HT1080 (cell line): ENCODE measurements at places on chromosomes 6 and 20. TPM values are rescaled to one million over a fixed set of nuclear protein-coding genes. Genes with fewer than 3 reads are reported as not detected.

The CCN5 gene
- total RNA-seq: not detected in 2 replicates

The GPR31 gene
- total RNA-seq: not detected in 2 replicates

The ARMH2 gene
- total RNA-seq: not detected in 2 replicates

The AGER gene
- 1.3 TPM in 1 of 2 replicates, not detected in the other for total RNA-seq

The PGC gene
- not detected in 2 replicates for total RNA-seq

The OGFRL1 gene
- 26.9 and 27.7 TPM in 2 replicates for total RNA-seq

The GPX5 gene
- total RNA-seq: not detected in 2 replicates

The SNAP91 gene
- 0.24 TPM in 1 of 2 replicates, not detected in the other for total RNA-seq

The PKIB gene
- total RNA-seq: 0.23 and 1.3 TPM in 2 replicates

The PAX1 gene
- total RNA-seq: not detected in 2 replicates

The KIAA0408 gene
- 0.06 and 0.23 TPM in 2 replicates for total RNA-seq

The BPIFA1 gene
- total RNA-seq: not detected in 2 replicates

The RNF182 gene
- total RNA-seq: 6.3 and 8.2 TPM in 2 replicates

The C6orf132 gene
- not detected in 2 replicates for total RNA-seq

GRCh38 chr20:57656821-57657534 lies 36.8 kb upstream of the ZBP1 start:
- DNase-seq: no peak

DNA sequence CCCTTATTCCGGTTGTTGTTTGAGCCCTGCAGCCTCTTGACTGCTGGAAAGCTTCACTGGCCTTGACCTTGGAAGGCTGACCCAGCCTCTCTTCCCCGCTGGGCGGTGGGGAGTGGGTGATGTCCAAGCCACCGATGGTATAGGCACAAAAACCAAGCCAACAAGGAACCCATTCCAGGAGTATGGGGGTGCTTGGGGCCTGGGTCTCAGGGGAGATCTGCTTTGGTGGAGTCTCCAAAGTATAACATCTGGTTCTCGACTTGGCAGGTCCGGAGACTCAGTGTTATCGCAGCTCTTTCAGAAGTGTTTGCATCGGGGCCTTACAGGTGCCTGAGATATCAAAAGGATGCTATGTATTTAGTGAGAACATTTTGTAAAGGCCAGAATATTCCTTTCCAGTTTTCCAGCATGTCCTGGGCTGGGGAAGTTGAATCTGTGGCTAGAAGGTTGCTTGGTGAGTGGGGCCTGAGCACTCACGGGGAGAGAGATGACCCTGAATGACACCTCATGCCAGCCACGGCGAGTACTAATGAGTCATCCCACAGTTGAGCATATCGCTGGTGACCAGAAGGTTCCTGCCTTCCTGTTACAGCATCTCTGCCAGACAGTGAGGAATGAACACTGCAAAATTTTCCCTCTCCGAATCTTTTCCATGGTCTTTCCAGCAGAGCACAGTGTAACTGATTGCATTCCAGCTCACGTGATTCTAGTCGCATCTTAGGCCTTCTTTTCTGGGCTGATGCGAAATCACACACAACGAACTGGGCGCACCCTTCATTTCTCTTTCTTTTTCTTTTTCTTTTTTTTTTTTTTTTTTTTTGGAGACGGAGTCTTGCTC lies 133.9 kb downstream of the ZDHHC14 start:
- DNase-seq: peak; percentile 84

DNA sequence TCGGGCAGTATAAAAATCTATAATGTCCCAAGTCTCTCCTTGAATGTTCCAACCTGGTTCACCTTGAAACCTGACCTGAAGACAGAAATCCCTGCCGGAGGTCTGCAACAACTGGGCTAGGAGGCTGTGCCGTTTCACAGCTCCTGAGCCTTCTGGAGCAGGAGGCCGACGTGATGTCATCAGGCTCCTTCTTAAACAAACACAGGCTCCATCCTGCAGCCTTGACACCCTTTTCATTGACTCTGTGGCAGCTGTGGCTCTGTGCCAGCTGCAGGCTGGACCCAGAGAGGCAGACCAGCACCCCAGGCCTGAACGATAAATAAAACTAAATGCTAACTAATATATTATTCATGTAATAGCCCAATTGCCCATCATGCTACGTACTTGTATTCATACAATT lies 483.9 kb downstream of the CD83 start:
- DNase-seq: no peak

GRCh38 chr20:5448449-5449118 lies 131.8 kb upstream of the PROKR2 start:
- peak; percentile 24 for DNase-seq

DNA sequence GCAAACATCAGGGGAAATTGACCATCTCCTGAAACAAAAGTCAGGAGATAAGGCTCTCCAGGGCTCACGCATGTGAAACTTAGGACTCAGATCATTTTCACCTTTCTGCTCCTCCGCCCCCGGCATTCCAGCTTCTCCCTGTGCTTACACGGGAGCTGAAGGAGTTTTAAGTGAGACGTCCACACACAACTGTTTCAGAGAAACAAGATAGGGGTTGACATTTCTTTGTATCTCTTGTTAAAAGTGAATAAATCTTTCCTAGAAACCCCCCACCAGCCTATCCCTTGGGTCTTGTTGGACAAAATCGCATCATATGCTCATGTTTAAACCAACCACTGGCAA lies 46.1 kb downstream of the FAM50B start:
- no peak for DNase-seq

DNA sequence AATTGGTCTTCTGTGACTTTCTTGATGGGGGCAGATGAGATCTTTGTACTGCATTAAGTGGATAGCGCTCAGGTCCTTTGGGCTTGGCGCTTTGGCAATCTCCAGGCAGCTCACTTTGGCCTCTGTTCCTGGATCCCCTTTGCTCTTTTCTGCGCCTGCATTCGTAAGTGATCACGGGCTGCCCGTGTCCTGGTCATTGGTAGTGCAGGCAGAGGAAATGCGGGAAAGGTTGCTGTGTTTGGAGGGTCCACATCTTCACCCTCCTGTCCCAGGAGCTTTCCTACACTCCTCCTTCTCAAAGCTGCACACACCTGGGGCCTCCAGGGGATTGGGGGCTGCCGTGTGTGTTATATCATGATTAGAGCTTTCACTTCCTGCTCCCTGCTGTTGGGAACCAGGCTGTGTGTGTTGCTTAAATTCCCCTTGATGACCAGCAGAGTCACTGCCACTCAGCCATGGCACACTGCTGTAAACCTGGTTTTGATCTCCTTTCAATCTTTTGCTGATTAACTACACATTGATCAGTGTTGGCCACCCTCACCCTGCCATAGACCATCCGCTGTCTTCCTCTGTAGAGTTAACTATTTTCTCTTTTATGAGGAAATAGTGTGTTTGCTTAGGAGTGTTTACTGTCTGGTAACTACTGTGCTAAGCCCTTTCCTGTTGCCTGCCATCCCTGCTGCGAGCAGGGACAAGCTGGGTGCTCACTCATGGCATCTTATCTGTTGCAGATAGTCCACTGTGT lies 13.0 kb upstream of the SNHG17 start:
- DNase-seq: no peak

- no peak for DNase-seq
These were observed 62.5 kb downstream of the CNKSR3 start for GRCh38 chr6:154447954-154448353.

- DNase-seq: no peak
These were observed 60.9 kb downstream of the PLCB4 start for GRCh38 chr20:9129756-9130155.

DNA sequence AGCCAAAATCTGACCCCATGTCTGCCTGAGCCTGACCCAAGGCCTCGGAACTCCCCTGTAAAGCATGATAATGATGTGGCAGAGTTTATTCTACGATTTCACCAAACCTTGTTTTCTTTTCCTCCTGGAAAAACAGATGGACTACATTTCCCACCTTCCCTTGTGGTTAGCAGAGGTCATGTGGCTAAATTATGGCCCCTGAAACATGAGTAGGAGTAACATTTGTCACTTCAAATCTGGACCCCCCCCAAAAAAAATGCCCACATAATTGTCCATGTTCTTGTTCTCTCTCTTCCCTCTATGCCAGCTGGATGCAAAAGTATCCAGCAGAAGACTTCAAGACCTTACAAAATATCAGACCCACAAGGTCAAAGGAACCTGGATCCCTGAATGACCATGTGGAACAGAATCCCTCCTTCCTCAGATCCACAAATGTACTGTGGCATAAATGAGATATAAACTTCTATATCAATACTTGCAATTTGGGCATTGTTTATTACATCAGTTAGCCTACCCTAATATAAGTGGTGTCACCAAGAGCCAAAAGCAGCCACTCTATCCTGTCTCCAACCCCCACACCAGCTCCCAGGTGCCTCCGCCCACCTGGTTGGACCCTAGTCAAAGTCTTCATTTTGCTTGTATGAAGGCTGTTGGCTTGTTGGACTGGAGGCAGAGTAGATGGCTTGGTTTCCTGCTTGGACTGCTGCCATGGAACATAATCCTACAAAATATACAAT lies 1.4 kb downstream of the C20orf96 start:
- DNase-seq: no peak

DNA sequence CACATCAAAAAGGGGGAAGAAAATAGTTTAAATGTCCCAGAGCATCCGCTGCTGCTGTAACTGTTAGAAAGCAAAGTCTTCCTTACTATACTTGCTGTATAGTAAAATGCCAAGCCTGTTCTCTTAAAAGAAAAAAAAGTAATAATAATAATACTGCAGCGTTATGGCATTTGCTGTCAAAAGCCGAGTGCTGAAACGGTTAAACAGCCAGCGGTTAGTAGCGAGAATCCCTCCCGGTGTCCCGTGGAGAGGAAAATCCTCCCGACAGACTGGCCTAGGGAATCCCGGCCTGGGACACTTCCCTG lies 19.5 kb upstream of the NFATC2 start:
- DNase-seq: no peak

GRCh38 chr6:41607036-41607435 lies 31.2 kb upstream of the MDFI start:
- no peak for DNase-seq

DNA sequence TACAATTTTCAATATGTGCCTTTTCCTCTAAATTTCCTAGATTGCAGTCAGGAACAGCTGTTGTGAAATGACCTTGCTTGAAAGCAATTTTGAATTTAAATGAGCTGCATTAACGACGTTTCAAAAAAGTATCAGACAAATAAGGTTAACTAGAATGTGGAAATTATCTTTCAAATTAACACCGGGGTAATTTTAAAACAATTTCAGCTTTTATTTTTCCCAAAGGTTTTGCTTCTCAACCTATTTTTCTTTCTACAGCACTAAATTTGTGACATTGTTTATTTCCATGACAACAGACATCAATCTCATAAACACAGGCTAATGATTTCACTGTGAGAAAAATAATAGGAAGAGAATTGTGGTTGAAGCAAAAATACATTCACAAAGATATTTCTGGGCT lies 38.5 kb downstream of the COL12A1 start:
- DNase-seq: no peak

GRCh38 chr6:157757430-157758403 lies 65.3 kb upstream of the SNX9 start:
- no peak for DNase-seq

DNA sequence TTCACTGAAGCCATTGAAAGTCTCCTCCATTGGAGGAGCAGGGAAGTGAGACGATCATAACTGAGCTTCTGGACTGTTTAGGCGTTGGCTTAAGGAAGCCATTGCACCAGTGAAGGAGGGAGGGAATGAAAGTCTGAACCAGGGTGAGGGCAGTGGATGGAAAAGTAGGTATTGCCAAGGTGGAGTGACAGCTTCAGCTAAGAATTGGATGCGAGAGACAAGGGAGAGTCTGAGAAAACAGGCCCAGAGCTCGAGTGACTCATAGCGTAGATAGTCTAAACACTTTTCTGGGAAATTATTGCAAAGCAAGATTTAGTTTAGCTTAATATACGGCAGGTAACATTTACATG lies 4.5 kb downstream of the DSP start:
- no peak for DNase-seq

- DNase-seq: peak; percentile 71
These were observed at the start of gene EYA4 for GRCh38 chr6:133241086-133241900. Gene EYA4 (plus strand): TSS chr6:133241357. CDS start chr6:133274781, 33,424 bp downstream.

DNA sequence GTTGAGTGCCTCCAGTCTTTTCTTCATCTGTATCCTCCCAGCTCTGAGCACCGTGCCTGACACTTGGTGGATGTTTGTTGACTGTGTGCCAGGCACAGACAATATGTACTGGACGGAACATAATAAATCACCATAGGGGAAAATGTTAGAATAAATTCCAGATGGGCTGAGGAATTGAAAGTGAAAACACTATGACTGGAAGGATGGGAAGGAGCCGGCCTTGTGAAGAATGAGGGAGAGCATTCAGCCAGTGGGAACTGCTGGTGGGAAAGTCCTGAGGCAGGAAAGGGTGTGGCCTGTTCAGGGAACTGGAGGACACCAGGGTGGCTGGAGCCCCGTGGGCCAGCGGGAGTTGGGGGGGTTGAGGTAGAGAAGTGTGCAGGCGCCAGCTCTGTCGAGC lies 75.4 kb downstream of the MTHFD1L start:
- no peak for DNase-seq

GRCh38 chr6:170143401-170144150 lies 147.3 kb downstream of the DLL1 start:
- DNase-seq: no peak

GRCh38 chr6:21079468-21080048 lies 514.0 kb upstream of the SOX4 start:
- DNase-seq: no peak

DNA sequence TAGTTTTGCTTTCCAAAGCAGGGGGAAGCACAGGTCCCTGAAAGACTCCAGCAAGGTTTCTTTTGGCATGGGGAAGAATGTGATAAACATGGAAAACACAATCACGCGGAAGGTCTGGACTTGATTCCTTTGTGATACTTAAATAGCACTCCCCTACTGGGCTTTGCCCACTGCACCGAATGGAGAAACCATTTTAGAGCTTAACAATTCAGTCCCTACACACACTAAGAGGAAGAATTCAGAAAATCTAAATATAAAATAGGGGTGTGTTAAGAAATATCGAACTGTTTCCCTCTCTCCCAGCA lies 71.4 kb upstream of the NHSL1 start:
- DNase-seq: no peak

- DNase-seq: peak; percentile 38
These were observed 201.9 kb upstream of the PMEPA1 start for GRCh38 chr20:57911512-57912226.

DNA sequence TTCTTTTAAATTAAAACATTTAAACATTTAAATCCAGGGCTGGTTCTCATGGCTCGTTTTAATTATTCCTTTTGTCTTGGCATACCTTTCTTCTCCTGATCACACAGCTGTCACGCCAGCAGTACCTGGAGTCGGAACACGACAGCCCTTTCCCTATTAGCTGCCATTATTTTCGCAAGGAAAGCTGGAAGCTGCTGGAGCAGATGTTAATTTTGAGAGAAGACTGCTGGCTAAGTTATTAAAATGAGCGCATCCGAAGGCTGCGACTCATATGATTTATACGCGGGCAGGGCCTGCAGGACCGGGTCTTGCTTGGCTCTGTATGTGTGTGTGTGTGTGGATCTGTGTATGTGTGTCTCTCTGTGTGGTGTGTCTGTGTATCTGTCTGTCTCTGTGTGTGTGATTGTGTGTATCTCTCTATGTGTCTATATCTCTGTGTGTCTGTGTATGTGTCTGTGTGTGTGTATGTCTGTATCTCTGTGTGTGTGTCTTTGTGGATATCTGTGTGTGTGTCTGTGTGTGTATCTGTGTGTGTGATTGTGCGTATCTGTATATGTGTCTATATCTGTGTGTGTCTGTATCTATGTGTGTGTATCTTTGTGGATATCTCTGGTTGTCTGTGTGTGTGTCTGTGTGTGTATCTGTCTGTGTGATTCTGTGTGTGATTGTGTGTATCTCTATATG lies 191.5 kb downstream of the CDH4 start:
- DNase-seq: no peak

GRCh38 chr6:148747145-148747470 lies 278 bp downstream of the UST start:
- DNase-seq: no peak
